GM12865 (cell line): ENCODE measurements at places on chromosomes 7 and 10.

DNA sequence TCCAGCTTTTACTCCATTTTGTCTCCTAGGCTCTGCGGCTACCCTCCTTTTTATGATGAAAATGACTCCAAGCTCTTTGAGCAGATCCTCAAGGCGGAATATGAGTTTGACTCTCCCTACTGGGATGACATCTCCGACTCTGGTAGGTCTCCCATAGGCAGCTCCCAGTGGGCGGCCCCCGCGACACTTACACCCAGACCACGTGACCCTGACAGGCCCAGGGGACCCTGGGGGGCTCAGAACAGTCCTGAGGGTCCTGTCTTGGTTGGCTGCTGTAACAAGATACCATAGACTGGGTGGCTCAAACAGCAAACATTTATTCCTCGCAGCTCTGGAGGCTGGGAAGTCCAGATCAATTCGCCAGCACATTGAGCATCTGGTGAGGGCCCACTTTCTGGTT lies 187.3 kb downstream of the CCDC3 start:
- DNase-seq: no peak

DNA sequence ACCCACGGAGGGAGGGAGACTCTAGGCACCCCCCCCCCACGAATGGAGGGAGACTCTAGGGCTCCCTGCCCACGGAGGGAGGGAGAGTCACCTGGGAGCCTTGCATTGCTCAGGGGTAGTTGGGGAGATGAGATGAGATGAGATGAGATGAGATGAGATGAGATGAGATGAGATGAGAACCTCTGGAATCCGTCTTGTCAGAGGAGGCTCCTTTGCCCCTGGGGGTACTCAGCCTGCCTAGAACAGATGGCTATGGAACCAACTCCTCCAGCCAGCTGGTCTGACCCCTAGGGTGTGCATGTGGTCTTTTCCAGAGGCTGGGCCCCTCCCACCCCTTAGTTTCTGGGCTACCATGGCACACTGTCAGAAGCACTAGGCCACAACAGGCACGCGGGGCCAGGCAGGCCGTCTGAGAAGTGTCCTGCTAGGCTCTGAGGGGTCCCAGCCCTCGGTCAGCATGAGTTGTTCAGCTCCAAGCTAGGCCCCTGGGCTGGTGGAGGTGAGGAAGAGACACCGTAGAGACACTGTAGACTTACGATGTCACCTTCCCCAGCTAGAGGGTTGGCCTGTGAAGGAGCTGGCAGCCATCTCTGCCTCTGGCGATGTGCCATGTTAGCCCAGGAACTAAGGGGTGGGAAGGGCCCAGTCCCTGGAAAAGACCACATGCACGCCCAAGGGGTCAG lies 8.8 kb downstream of the TSPAN15 start:
- no peak for DNase-seq

- peak; percentile 65 for DNase-seq
Observed at GRCh38 chr7:121313793-121314676, 14.8 kb upstream of the WNT16 start.

GRCh38 chr7:152369518-152369917 lies 66.3 kb downstream of the KMT2C start:
- DNase-seq: no peak

DNA sequence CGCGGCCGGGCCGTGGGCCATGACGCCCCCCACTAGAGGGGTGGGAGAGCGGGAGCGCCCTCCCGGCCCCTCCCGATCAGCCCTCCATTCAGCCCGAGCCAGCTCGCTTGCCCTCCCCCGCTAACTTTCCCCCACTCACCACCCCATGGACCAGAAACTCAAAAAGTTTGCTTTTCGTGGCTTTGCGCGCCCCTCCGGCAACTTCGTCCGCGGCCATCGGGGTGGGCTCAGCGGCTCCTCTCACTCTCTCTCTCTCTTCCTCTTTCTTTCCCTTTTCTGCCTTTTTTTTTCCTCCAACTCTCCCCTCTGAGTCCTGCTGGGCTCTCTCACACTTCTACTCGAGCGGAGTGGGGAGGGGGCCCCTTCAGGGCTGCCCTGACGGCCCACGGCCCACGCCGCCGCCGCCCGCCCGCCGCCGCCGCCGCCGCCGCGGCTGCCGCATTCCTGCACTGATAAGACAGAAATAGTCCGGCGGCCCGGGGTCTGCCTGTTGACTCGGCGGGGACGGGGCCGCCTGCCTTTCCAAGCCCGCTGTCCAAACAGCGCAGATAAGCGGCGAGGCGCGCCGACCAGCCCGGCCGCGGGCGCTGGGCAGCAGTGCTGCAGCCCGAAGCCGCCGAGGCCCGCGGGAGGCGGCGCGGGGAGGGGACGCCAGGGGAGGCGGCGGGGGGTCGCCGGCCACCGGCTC lies at the start of gene SMARCD3:
TSS of gene SMARCD3 (minus strand) at position 349 of the 688 bp plus-strand sequence. CDS start at position 217, 132 bp downstream.
- no peak for DNase-seq

GRCh38 chr7:64266341-64266919 lies 38.2 kb downstream of the ZNF679 start:
- DNase-seq: no peak

DNA sequence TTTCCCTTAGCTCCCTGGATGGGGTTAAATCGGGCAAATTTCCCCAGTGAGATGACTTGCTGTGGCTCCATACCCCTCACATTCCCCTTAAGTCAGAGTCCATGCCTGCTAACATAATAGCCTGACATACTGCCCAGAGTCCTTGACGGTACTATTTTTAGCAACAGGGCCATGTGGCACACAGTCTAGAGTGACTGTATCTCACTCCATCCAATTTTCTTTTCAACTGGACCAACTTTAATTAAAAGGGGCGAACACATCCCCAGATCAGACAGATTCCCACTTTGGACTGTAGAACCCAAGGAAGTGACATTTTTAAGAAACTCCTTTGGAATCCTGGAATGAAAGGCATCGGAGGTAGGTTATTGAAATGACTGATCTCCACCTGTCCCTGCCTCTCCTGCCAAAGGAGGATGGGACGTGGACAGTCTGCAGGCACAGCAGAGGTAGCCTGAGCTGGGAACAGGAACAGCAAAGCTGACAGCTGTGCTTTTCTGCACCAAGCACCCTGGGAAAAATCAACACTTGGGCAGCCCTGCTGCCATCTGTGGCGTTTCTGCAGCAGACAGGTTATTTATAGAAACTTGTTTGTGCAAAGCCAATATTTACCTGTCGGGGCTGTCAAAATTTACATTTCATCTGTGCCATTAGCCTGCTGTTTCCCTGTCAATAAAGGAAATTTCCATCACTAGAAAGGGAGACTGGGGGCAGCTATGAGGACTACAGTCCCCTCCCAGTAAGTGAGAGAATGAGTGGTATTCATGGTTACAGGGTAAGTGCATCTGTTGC lies 221.5 kb upstream of the AOAH start:
- DNase-seq: no peak

DNA sequence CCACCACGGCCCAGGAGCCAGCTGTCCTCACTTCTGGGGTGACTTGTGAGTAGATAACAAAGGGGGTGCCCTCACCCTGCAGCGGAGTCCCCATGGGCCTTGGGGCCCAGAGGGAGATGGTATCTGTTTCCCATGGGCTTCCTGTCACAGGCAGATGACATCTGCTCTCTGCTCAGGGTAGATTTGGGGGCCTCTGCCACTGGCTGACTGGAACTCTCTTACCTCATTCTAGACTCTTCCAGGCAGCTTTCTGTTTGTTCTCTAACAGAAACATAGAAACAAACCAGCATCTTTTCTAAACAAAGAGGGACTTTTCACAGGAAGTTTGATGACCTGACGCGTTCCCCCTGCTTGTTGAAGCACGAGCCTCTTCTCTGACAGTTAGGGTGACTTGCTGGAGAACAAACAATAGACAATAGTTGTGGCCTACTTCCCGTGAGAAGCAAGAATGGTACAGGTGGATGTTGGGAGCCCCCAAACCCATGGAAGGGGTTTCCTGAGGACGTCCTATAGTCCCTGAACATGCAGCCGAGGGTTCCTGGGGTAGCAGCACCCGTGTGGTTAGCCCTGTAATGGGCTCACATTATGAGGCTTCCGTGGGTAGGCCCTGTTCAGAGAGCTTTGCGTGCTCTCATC lies 61.6 kb downstream of the GRK5 start:
- peak; percentile 89 for DNase-seq

GRCh38 chr10:70751356-70751755 lies 33.8 kb downstream of the TBATA start:
- no peak for DNase-seq

- no peak for DNase-seq
Observed at GRCh38 chr10:7094781-7095180, 316.1 kb downstream of the SFMBT2 start.

GRCh38 chr10:61588770-61589211 lies 73.9 kb upstream of the CABCOCO1 start:
- no peak for DNase-seq

- DNase-seq: peak; percentile 53
Observed at GRCh38 chr7:73606801-73607691, 17.3 kb downstream of the MLXIPL start.

DNA sequence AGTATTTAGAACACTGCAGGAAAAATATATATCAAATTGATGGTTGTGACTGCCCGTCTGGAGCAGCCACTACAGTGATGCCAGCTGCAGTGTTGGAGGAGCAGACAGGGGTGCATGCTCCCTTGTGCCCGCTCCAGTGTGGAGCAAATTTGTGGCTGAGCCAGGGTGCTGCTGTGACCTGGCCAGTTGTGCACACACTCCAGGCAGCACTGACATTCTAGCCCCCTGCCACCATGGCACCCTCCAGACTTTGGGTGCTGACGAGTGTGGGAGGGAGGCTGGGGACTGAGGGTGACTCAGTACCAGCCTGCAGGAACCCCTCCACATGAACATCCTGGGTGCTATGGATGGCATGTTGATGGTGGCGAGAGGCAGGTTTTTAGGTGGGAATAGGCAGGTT lies 160.0 kb upstream of the PCDH15 start:
- DNase-seq: no peak

DNA sequence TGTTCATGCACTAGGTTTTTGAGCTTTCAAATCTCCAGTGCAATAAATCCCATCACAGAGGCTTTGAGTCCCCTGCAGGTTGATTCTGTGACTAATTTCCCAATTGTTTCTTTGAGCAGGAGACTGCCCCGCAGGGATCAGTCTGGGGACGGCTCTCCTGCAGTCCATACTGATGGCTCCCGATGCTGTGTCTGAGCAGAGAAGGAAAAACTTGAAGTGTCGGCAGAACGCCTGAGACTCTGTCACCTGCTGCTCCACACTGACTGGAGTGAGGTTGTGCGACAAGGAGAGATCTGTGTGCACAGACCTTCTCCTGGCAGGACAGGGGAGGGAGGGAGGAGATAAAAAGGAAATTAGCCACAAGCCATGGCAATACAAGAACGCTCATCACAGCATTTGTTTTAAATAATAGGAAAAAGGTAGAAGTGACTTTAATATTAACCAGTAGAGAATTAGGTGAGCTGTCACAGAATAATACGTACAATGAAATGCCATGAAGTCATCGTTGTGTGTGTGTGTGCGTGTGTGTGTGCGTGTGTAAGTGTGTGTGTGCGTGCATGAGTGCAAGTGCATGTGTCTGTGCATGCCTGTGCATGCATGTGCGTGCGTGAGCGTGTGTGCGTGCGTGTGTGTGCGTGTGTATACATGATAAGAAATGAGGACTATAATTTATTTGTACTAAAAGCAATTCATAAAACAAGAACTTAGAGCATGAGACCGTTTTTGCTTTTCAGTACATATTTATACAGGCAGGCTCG lies 38.2 kb downstream of the HTR5A start:
- DNase-seq: no peak

DNA sequence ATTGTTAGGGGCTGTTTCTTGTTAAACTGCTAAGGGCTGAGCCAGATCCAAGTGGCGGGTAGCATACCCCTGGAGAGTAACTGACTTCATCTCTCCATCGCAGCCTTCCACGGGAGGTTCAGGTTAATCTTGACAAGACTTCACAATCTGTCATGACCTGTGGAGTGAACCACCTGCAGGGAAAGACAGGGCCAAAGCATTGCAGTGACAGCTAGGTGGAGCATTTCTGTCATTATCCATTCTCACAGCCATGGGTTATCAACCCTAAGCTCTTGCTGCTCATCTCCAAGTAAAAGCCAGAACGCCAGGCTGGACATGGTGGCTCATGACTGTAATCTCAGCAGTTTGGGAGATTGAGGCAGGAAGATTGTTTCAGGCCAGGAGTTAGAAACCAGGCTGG lies 17.2 kb downstream of the ABCC2 start:
- DNase-seq: peak; percentile 3

GRCh38 chr7:119397156-119397555 lies 875.8 kb upstream of the KCND2 start:
- peak; percentile 57 for DNase-seq

DNA sequence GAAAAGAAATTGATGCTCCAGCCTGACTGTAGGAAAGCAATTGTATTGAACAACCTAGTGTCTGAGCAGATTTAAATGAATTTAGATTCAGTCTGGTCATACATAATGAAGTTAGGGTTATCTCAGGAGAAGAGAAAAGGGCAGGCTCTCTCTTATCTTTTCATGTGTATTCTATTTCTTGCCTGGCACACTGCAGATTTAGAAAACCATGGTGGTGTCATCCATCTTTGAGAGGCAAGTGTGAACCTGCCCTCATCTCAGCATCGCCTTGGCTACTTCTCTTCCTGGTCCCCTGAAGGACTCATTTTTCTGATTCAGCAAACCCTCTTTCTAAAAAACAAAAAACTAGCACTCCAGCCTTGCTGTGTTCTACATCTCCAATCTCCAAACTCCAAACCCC lies 137.7 kb downstream of the LRRC4 start:
- no peak for DNase-seq

DNA sequence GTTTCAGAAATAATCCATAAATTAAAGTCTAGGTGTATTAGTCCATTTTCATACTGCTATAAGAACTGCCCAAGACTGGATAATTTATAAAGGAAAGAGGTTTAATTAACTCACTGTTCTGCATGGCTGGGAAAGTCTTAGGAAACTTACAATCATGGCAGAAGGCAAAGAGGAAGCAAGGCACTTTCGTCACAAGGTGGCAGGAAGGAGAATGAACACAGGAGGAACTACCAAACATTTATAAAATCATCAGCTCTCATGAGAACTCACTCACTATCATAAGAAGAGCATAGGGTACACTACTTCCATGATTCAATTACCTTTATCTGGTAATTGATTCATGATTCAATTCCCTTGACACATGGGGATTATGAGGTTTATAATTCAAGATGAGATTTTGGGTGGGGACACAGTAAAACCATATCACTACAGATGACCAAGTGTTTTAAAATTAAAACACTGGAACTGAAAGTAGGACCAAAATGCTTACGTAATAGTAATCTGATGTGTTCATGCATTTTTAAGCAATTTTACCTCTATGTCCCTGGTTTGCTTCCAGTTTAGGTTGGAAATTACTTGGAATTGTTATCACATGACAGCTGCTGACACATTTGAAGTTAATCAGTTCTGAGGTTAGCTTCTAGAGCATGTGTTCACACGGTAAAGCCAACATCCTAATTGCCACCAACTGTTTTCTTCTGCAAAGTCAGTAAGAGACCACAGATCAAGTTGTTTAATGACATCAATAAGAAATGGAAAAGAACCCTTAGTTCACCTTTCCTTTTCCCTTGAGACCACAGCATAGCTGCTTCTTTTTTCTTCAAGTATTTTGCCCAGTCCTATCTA lies 48.4 kb upstream of the SEMA3C start:
- DNase-seq: no peak

GRCh38 chr7:24737281-24737680 lies 20.0 kb downstream of the GSDME start:
- DNase-seq: no peak
